Stimulated activated CD4-positive, alpha-beta T cell treated with anti-CD3 and anti-CD28 coated beads, Interleukin-4, amount 100 ng/mL, for 1 hour (primary cell): ENCODE measurements at places on chromosomes 13 and 19.

- no peak for DNase-seq
Measured at GRCh38 chr19:48895226-48895625, 3.3 kb downstream of the TULP2 start.

GRCh38 chr13:32116210-32116609, 84.6 kb downstream of the FRY start:
- DNase-seq, result no peak

- no peak for DNase-seq
Measured at GRCh38 chr13:24230428-24231072, 70.0 kb downstream of the SPATA13 start.

- no peak for DNase-seq
Measured at GRCh38 chr13:100460266-100460665, 128.3 kb downstream of the GGACT start.

DNA sequence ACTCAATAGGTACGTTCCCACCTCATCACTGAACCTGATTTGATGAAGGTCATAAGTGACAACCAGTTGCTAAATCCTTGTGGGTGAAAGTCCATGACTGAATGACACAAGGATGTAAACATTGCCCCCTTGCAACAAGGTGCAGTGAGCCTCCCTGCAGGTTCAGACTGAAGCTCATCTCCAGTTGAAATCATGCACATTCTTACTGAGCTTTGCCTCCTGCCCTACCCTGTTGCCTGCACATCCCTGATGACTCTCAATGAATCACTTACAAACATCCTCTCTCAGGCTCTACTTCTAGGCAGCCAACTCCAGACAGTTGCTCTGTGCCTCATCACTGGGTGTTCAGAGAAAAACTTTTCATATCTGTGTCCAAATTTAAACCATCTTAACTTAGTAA, 42.5 kb upstream of the ARGLU1 start:
- no peak for DNase-seq

- no peak for DNase-seq
Measured at GRCh38 chr13:94947965-94948371, 235.6 kb upstream of the SOX21 start.
